ENCODE measurements at places on chromosomes 7 and 10. TPM values are rescaled to one million over a fixed set of nuclear protein-coding genes. Genes with fewer than 3 reads are reported as not detected.
A peak's percentile ranks its signal among the peaks of the same experiment; 100 is the strongest.

DNA sequence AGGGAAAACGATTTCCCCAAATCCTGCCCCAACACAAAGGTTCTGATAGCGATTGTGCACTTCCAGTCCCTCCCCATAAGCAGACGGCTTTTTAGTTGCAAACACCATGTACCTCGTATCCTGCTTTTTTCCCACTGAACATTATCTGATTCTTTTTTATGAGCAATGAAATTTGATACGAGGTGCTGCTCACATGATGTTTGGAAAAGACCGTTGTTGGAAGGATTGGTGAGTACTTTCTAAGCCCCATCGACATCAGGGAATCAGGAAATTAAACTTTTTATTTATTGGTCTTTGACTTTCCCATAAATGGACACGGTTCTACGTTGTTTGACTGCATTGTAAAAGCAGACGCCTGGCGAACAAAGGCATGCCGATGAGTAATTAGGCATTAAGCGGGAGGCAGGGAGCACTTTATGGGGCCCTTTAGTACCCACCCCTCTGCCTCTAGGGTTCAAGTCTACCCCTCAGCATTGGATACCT, 49.4 kb downstream of the TEX36 start:
- no peak for DNase-seq

- DNase-seq, result no peak
These were observed 88.3 kb upstream of the CYP26C1 start for GRCh38 chr10:92972066-92972870.

DNA sequence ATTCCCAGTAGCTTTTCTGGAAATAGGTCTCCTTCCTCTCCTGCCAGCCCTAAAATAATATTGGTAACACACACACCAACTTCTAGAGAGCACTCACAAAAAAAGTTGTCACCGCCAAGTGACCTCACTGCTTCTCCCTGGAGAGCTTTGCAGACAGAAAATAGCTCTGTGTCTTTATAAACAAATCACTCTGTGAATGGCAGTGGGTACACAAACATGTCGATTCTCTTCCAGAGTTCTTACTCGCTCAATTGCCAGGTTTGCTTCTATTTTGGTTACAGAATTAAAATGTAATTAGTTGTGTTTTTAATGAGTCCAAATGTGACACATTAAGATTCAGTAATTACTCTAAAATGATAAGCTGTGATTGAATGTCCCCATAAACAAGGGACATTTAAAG, 649.2 kb upstream of the C7orf33 start:
- no peak for DNase-seq

GRCh38 chr10:89888321-89889070, 187.1 kb downstream of the KIF20B start:
- no peak for DNase-seq

- no peak for DNase-seq
These were observed 110.6 kb downstream of the PTPN20 start for GRCh38 chr10:47021850-47022249.

- DNase-seq, result no peak
These were observed 70.4 kb upstream of the CFAP46 start for GRCh38 chr10:133012573-133013359.

KLF14 gene
- 4.3 TPM for polyA plus RNA-seq

DNA sequence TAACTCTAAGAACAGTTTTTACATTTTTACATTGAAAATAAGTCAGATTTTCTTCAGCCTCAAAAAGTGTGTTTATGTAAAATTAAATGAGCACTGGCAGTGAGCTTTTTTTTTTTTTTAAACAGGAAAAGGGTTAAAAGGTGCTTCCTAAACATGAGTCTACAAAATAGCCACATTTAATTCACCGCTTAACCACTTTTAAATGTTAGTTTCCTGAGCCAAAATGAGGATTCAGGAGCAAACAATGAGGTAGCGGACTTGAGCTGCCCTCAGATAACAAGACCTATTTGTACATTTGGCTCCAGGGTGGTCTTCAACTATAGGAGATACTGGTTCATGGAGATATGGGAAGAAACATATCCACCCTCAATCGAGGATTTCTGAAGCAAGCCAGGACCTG, 22.8 kb downstream of the AKR1C3 start:
- DNase-seq, result no peak

DNA sequence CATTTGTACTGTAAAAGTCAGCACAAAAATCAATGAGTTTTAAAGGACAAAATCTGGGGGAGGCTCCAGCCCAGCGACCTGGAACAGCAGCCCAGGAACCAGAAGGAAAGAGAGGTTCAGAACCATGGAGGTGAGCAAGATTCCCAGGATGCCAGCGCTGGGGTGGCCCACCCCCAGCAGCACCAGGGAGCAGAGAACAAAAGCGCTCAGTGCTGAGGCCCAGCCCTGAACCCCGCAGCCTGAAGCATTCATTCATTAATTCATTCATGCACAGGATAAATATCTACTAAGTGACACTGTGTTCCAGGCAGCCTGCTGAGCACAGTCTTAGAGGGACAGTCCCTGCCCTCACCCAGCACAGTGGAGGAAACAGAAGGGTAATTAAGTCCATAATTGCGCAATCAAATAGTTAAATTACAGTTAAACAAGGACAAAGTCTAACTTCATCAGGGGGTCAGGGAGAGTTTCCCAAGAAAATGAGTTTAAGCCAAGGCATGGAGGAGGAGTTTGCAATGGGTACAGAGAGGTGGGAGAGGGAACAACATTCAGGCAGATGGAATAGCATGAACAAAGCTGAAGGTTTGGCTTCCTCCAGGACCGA, 202.3 kb downstream of the GRID1 start:
- DNase-seq, result no peak

DNA sequence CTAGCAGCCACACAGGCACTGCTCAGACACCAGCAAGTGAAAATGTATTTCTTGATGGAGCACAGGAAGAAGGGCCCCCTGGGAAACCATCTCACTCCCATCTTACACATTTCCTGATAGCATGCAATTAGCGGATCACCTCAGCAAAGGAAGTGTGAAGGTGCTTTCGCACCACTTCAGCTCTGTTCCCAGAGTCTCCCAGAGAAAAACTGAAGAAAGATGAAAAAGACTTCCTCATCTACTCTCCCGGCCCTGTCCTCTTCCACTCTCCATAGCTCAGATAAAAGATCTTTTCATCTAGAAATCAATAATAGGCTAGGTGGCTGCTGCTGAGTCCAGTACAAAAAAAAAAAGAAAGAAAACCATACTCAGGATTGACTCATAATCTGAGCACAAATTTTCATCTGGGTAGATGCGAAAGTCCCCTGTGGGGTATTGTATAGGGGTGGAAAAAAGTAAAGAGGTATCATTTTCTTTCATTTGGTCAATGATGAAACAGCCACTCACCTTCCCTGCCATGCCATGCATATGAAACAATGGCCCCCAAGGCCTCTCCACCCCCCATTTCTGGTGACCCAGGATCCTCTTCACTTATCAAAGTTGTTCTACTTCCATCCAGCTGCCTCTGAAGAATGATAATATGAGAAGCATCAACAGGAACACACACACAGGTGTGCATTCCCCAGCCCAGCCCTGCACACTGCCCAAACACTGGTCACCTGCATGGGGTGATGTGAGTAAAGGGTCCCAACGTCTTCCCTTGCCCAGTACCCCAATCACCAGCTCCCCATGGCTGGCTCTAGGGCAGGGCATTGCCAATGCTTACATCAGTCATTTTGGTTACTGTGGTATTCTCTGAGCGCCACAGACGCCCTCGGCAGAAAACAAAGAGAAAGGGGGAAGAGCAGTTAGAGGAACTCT, 48.8 kb upstream of the DGKI start:
- DNase-seq, result no peak

DNA sequence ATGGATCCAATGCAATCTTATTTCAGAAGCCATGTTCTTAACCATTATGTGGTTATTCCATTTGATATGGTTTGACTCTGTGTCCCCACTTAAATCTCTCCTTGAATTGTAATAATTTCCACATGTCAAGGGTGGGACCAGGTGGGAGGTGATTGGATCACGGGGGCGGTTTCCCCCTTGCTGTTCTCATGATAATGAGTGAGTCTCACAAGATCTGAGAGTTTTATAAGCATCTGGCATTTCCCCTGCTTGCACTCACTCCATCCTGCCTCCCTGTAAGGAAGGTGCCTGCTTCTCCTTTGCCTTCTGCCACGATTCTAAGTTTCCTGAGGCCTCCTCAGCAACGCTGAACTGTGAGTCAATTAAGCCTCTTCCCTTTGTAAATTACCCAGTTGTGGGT, 32.0 kb upstream of the TSPAN13 start:
- DNase-seq, result no peak

- no peak for DNase-seq
These were observed 10.8 kb upstream of the ST7 start for GRCh38 chr7:116942504-116942903.

GRCh38 chr10:13969792-13970140, 361.0 kb downstream of the FRMD4A start:
- DNase-seq, result no peak

- DNase-seq, result no peak
These were observed 5.8 kb downstream of the PSMA2 start for GRCh38 chr7:42926204-42926603.

CDNF gene
- polyA plus RNA-seq, result 2.1 TPM

GIMAP4 gene
- 20.7 TPM for polyA plus RNA-seq

GRCh38 chr7:152899548-152900109, 140.1 kb downstream of the ACTR3B start:
- DNase-seq, result no peak

GRCh38 chr7:128940494-128941322, 3.0 kb downstream of the IRF5 start:
- no peak for DNase-seq

WNT8B gene
- 0.99 TPM for polyA plus RNA-seq

LOXL4 gene
- polyA plus RNA-seq, result 4.3 TPM

DNA sequence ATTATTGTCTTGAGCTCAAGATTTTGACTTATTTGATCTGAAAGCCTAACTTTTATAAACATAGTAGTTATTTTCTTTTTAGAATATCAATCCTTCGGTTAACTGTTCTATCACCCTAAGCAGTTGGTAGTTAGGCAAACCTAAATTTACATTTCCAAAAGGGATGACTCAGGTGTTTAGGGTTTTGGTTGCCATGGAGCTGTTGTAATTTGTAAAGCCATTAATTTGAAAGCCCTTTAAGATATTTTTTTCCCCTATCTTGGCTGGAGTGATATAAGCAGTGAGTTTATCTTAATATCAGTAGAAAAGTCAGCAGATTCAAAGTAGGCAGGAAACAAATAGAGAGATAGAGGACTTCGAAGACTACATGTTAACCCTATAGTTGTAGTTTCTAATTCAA, 1472.6 kb upstream of the CELF2 start:
- no peak for DNase-seq

DNA sequence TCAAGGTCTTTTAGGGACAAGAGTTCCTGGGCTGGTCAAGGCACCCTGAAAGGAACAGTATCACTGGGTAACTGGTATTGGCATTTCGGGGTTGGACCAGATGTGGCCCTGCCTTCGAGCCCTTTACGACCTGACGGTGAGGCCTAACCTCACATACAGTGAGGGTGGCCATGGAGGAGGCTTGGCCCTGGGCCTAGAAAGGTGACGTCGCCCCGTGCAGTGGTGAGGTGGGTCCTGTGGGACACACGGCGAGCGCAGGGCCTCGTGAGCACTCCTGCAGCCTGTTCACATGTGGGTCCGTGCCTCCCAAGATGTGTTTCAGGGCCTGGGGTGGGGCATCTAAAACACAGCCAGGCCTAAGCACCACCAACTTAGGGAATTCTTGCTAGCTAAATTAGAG, 36.1 kb downstream of the CRHR2 start:
- DNase-seq, result no peak

DNA2 gene
- 13.0 TPM for polyA plus RNA-seq

EGFR gene
- polyA plus RNA-seq, result 34.1 TPM

DNA sequence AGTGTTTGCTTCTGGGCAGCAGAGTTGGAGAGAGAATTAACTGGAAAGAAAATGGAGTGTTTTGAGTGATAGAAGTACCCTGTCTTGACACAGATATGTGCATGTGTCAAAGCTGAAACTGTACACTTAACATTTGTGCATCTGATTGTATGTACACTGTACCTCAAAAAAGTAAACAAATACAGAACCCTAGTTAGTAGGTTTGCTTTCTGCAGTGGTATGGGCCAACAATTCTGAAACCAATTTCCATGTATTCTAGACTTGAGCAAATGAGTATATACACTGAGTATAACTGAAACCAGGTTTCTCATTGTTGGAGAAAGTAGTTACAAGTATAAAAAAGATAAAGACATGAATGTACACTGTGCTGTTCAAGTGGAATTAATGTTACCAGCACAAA, 52.4 kb downstream of the ELAPOR2 start:
- DNase-seq, result no peak

GRCh38 chr7:16397501-16398145, 23.7 kb downstream of the CRPPA start:
- no peak for DNase-seq

DNA sequence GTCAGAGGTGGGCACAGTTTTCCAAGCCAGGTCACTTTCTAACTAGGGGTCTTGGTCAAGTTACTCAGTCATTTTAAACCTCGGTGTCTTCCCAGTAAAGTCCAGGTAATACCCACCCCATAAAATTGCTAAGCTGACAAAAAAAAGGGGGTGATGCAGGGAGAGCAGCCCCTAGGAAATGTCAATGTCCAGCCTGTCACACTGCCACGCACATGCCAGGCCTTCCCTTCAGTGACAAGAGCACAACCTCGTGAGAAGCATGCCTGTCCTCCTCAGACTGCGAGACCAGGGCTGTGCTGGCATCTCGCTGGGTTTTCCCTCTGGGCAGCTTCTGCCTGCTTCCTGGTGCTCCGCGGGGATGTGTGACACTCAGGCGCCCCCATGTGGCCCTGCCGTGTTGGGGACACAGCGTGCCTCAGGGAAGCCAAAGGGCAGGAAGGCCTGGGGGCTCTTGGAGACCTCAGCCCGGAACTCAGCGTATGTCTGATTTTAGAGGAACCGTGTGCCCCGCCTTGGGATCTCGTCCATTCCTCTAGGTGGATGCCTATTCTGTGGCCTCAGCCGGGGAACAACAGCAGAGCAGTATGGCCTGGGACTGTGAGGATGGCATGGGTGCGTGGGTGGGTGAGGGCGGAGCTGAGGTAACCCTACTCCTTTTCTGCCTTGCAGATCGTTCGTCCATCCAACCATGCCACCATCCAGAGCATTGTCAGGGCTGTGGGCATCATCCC, 10.2 kb upstream of the GDF2 start:
- DNase-seq, result peak; percentile 46

DNA sequence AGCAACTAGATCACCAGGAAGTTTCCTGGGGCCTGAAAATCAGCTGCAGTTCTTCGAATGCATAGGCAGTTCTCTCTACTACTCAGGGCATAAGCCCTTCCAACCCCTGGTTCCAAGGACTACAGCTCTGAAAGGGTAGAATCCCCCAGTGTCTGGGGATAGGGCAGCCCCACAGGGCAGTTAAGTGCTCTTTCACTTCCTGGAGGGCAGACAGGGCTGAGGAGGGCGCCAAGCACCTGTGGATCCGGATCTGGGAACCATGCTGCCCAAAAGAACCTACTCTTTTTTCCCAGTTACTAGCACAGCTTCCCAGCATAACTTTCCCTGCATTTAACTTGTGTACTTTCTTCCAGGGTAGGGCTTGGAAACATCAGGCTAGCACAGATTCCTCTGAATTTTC, 41.1 kb downstream of the CXCL12 start:
- DNase-seq, result no peak

- no peak for DNase-seq
These were observed 753 bp downstream of the CAMK2B start for GRCh38 chr7:44324481-44325200.

ATG9B gene
- polyA plus RNA-seq, result 1.4 TPM

GRCh38 chr7:123929107-123929506, 4.1 kb downstream of the SPAM1 start:
- no peak for DNase-seq
